ENCODE measurements at places on chromosomes 3 and 15.

- DNase-seq = no peak
Measured at GRCh38 chr3:127408022-127408683, 120.3 kb upstream of the PRR20G start.

- no peak for DNase-seq
Measured at GRCh38 chr15:59958288-59958687, 45.8 kb upstream of the FOXB1 start.

DNA sequence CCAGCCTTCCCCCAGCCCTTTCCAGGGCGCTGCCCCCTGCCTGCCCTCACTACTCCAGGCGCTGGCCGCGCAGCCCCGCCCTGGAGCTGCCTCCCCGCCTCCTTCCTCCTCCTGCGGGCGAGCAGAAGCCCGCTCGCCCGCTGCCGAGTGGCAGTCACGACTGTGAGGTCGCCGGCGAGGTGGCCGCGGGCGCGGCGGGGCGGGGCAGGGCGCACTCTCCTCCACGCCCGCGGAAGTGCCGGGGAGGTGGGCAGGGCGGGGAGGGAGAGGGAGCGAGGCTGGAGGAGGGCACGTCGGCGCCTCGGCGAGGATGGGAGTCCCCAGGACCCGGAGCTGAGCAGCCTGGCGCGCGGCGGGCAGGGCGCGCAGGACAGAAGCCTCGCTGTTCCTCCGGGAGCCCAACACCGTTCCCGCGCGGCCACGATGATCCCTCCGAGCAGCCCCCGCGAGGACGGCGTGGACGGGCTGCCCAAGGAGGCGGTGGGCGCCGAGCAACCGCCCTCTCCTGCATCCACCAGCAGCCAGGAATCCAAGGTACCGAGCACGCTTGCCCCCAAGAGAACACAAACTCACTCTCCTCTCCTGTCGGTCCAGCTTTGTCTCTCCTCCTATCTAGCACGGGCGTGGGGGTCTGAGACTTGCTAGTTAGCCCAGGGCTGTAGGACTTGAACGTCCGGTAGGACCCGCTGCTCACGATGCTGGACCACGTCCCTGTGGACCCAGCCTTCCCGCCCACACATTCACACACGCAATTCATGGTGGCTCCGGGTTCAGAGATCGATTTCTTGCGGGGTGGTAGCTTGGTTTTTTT lies at the start of gene STAC:
TSS of gene STAC (plus strand) at position 284 of the 811 bp plus-strand sequence. CDS start at position 424, 140 bp downstream.
- no peak for DNase-seq

- DNase-seq = no peak
Measured at GRCh38 chr3:183306798-183307671, 54.0 kb downstream of the B3GNT5 start.

DNA sequence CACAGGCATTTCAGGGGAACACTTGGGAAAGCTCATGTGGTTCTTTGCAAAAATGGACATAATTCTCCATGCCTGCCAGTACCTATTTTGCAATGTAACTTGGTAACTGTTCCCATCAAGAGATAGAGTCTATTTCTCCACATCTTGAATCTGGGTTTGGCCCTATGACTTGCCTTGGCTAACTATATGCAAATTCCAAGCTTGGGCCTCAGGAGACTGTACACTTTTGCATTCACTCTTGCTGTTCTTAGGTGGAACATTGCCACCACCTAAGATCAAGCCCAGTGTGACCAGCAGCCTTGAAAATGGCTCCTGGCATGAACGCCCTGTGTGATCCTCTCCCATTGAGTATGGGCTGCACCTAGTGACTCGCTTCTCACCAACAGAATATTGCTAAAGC lies 19.8 kb upstream of the SMAD6 start:
- DNase-seq = no peak

DNA sequence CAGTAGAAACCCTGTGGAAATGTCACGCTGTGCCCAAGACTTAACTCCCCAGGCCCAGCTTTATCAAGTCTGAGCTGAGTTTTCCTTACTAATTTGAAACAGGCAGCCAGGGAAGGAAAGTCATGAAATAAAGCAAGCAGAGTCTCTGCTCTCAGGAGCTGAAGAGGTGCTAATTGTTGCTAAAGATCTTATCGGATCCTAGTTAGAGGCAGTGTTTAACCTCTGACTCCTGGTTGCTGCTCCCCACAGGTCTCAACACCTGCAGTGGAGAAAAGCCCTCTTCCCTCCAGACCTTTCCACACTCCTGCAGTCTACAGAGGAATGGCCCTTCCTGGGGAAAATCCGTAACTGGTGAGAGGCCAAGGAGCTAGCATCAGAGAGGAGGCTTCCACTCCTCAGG lies 628.2 kb downstream of the NTRK3 start:
- no peak for DNase-seq

DNA sequence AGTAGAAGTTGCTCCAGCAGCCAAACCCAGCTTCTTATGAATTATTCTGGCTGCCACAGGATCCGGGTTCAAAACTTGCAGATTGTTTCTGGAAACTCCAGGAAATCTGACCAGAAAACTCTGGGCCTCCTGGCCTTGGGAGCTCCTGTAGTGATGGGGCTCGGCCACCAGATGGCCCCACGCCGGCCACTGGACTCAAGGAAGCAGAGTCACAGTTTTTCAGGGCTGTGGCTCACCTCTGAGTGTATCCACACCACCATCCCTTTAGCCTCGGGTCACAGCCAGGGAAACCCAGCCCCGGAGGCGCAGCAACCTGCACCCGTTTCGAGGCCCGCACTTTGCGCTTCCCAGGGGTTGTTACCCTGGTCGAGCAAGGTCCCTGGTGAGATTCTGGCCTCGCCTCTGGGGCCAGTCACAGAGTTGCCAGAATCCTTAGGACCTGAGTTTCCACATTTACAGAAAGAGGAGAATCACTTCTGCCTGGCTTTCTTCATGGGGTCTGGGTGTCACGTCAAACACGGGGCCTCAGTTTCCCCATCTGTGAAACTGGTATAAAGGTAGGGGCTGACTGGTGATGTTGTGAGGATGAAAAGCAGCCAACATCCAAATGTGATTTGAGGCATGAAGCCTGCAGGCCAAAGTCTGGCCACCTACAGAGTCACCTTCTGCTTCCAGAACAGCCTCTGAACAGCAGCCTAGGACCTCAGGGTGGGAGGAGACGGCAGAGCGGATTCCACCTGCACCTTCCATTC lies 53.5 kb upstream of the LCTL start:
- DNase-seq = no peak

- DNase-seq = no peak
Measured at GRCh38 chr3:147736226-147736625, 327.1 kb downstream of the ZIC1 start.

DNA sequence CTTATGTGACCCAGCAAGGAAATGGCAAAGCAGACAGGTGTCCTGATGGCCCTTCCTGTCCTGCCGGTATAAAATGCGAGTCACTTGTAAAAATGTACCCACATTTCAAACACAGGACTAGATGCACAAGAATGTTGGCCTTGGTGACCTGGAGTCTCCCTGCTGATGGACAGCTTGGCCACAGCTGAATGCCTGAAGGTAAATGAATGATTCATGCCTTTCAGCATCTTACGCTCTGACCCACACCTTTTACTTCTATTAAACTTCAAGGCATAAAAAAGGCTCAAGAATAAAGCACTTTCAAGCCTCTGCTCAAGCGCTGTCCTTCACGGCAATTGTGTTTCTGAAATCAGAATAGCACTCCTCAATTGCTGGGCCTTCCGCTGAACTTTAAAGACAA lies 228.0 kb upstream of the SLCO3A1 start:
- DNase-seq = no peak

GRCh38 chr3:177934001-177934891 lies 602.0 kb upstream of the KCNMB2 start:
- DNase-seq = no peak

- no peak for DNase-seq
Measured at GRCh38 chr3:114194750-114195149, 15.9 kb upstream of the DRD3 start.

GRCh38 chr3:102136183-102136582 lies 286.9 kb downstream of the NFKBIZ start:
- DNase-seq = no peak

DNA sequence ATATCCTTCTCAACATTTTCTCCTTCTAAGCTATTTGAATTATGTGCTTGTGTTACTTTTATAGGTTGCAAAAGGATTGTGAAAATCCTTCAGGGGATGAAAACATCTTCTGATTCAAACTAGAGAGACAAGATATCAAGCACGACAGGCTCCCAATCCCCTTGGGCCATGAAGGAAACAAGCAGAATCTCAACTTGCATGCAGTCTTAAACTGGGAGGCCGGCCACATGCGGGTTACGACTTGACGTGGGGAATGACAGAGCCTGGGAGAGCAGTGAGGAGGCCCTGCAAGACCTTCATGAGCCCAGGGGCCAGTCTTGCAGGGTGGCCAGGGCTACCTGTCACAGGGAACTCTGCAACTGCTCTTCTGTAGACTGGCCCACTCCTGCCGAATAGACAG lies 94.4 kb downstream of the SCN11A start:
- no peak for DNase-seq

DNA sequence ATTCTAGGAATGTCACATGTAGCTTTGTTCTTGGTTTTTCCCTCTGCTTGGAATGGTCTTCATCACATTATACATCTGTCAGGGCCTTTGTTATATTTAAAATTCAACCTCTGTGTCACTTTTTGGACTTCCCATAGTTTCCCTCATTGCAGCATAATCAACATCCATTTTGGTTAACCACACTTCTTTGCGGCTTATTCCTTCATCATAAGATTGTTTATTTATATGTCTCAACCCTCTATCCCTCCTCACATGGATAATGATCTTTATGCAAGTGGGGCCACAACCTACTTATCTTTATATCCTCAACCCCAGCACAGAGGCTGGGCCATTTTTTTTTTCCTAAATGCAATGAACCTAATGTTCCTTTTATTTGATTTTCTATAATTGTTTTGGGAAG lies 260.0 kb upstream of the THBS1 start:
- DNase-seq = no peak

Data from cerebellar nuclear complex (tissue), 1 donor.